ENCODE measurements at places on chromosomes 2 and 18. TPM values are rescaled to one million over a fixed set of nuclear protein-coding genes. Genes with fewer than 3 reads are reported as not detected.

The MAIP1 gene
- total RNA-seq, result 27.5 TPM

The ADAM23 gene
- total RNA-seq, result 1.3 TPM

The ANKRD36 gene
- 24.5 TPM for total RNA-seq

- peak; percentile 52 for DNase-seq
Measured at GRCh38 chr2:42935692-42936671, 143.6 kb upstream of the HAAO start.

DNA sequence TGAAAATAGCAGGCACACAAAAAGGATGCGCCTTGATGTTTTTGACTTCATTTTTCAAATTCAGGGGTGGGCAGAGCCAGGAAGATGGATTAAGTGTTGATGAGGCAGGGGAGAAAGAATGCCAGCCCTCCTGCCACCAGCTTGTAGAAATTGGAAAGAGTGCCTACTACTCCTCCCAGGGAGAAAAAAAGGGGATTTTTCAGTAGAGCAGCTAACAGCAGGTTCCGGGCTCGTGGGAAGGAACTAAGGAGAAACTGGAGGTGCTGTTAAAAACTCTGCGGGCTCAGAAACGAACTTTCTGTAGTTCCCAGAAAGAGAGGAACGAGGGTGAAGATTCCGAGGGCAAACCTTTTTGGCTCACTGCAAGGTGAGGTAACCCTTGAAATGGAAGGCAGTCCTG is 100.1 kb upstream of the MCFD2 start:
- no peak for DNase-seq

DNA sequence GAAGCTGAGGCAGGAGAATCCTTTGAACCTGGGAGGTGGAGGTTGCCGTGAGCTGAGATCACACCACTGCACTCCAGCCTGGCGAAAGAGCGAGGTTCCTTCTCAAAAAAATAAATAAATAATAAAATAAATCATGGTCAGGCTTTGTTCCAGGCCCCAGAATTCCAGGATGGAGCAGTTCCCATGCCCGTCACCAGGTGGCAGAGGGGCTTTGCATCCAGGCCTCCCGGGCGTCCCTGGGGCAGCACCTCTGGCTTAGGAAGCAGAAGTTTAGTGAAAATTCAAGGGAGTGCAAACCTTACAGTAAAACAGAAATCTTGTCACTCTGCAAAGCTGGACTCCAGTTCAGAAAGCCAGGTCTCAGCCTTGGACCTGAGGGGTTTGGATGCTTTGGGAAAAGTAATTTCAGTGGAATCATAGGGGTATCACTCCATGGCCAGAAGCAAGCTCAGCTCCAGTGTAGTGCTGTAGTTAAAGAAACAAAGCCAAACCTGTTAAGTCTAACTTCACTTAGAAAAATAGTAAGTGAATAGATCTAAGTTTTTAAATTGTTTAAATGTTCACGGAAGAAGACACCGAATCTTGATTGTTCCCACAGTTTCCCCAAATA is 512.7 kb downstream of the CMPK2 start:
- no peak for DNase-seq

GRCh38 chr2:174664084-174664759 is 66.6 kb upstream of the WIPF1 start:
- no peak for DNase-seq

DNA sequence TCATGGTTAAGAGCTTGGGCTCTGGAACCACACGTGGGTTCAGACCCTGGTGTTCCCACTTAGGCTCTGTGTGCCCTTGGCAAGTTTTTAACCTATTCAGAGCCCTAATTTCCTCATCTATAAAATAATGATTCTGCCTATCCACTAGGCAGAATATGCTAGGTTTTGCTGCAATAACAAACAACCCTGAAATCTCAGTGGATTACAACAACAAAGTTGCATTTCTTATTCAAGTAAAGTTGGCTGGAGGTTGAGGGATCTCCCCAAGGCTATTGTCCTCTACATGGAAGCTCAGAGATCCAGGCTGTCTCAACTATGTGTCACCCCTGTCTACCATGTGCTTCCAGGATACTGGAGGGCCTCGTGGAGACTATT is 275.4 kb upstream of the SIX2 start:
- no peak for DNase-seq
